Ovary (tissue), 10 donors: ENCODE measurements at places on chromosomes 2 and 18. TPM values are rescaled to one million over a fixed set of nuclear protein-coding genes. Genes with fewer than 3 reads are reported as not detected.

DNA sequence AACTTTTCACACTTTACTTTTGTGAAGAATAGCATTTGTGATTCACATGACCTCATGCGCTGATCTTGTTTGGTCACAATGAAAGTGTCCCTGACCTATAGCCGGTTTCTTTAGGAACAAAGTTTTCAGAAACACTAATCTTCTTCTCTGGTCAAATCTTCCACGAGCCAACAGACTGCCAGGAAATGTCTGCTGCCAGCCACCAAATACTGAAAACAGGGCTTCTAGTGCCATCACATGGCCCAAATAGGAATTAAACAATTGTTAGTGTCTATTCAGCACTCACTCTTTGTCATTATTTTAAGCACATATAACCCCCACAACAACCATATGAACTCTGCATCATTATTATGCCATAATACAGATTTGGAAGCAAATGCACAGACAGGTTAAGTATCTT lies 286.5 kb upstream of the SYT4 start:
- H3K27me3 ChIP-seq: no peaks in the 10 kb centered on the region
- no peak for DNase-seq
- H3K4me3 ChIP-seq: no peak overlapping the region
- H3K27ac ChIP-seq: no peak overlapping the region
- H3K4me1 ChIP-seq: no peaks in the 10 kb centered on the region
- no peaks in the 10 kb centered on the region for H3K36me3 ChIP-seq

DNA sequence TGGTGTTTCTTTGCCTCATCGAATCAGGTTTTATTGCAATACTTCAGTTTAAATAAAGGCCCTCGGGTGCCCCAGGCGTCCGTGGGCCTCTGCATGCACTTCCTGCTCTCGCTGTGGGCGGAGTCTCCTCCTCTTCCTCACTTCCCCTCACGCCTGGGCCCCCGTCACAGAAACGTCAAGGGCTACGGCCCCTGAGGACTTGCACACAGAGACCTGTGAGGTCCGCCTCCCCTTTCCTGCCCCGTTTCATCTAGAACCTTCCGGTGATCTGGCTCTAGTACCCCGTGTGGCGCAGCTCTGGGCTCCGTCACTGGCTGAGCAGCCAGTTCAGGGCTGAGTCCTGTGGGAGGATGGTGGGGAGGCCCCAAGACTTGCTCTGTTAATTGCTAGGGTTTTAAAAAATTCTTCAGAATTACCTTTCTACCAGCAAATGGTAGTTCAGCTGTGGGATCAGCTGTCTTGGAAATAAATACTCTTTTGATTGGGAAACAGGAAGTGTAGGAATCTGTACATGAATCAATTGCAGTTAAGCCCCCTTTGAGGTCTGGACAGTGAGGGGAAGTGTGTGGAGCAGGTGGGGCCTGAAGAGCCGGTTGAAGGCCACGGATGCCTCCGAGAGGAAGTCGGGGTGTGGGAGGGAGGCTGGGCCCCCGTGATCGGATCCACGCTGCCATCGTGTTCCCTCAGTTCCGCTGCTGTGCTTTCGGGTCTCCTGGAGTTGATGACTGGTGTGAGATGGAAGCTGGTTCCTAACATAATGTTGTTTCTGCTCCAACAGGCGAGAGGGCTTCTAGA lies 10.2 kb downstream of the NFATC1 start:
- no peak for DNase-seq
- no peak overlapping the region for H3K27ac ChIP-seq
- no peak overlapping the region for H3K4me3 ChIP-seq
- H3K27me3 ChIP-seq: no peaks in the 10 kb centered on the region
- H3K36me3 ChIP-seq: no peaks in the 10 kb centered on the region

DNA sequence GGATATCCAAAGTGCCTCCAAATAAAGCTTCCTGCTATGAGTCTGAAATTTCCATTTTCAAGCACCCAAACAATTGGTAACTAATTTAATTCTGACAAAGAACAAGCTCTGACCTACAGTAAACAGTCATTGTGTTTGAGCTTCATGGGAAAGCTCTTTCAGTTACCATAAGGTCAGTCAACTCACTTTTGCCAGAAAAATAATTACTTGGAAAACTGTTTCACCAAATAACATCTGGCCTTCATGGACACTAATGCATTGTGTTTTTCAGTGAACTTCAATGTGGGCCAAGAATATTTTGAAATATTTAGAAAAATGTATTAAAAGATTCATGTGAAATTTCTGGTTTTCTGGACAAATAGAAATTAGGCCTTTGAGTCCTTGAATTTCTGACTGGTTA lies 369.9 kb downstream of the GALR1 start:
- no peaks in the 10 kb centered on the region for H3K27me3 ChIP-seq
- no peaks in the 10 kb centered on the region for H3K4me1 ChIP-seq
- H3K4me3 ChIP-seq: no peak overlapping the region

GRCh38 chr18:35158728-35159450 lies 81.9 kb upstream of the ZNF397 start:
- H3K36me3 ChIP-seq: no peaks in the 10 kb centered on the region
- peaks cover 6% of the 10 kb centered on the region for H3K4me1 ChIP-seq
- H3K27me3 ChIP-seq: no peaks in the 10 kb centered on the region

DNA sequence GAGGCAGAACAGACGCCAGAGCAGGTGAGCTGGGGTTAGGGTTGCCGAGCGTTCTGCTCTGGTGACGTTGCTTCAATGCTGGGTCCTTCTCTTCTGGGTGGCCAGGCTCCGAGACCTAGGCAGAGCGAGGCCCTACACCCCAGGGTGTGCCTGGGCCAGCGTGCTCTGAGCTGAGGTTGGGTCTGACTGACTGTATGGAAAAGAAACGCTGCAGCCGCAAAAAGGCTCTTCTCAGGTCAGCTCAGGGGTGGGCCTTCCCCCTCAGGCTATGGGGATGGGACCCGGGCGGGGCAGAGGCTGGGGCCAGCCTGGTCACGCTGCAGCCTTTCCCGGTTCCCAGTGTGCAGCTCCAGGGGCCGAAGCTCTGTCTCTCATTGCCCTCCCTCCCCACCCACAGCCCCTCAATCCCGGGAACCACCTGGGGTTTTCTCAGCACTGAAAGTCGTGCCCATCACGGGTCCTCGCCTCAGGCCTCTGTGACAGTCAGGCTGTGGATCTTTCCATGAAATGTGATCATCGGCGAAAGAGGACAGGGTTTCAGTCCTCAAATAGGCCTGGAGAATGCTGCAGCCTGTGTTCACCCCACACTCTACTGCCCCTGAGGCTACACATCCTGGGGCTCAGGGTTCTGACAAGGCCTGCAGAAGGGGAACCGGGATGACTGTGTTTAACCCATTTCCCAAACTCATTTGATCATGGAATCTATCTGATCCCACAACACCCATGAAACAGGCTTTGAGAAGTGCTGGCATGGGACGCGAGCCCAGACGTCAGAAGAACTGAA lies 19.4 kb downstream of the CYP26B1 start:
- no peak overlapping the region for H3K4me3 ChIP-seq
- H3K36me3 ChIP-seq: no peaks in the 10 kb centered on the region
- H3K4me1 ChIP-seq: peaks cover 2% of the 10 kb centered on the region
- DNase-seq: no peak

DNA sequence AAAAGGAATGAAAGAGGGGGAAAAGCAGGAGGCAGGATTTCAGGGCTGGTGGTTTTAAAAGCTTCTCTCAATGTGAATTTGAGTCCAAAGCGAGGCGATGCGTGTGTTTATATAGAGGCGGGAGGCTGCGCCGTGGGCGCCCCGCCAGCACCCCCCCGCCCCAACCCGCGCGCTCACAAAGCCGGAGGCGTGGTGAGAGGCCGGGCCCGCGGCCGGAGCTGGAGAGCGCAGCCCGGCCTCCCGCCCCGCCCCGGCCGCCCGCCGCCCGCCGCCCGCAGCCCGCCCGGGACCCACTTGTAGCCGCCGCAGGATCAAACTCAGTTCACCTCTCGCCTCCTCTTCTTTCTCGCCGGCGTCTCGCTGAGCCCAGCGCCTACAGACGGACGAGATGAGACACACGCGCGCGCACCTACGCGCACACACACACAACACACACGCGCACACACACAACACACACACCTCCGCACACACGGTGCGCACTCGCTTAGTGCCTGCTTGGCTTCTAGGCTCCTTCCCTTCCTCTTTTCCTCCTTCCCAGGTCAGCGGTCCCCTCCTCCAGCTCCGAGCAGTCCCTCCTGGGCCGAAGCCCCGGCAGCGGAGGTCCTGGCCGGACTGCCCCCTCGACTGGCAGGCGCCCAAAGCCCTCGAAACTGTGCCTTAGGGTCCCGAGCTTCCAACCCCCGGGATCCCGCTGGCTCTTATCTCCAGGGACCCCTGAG lies 1.3 kb upstream of the CYP26B1 start:
- H3K27ac ChIP-seq: no peak overlapping the region
- peak overlapping the region; percentile 42 for H3K4me3 ChIP-seq
- no peaks in the 10 kb centered on the region for H3K27me3 ChIP-seq
- peaks cover 10% of the 10 kb centered on the region for H3K4me1 ChIP-seq
- no peaks in the 10 kb centered on the region for H3K36me3 ChIP-seq

DNA sequence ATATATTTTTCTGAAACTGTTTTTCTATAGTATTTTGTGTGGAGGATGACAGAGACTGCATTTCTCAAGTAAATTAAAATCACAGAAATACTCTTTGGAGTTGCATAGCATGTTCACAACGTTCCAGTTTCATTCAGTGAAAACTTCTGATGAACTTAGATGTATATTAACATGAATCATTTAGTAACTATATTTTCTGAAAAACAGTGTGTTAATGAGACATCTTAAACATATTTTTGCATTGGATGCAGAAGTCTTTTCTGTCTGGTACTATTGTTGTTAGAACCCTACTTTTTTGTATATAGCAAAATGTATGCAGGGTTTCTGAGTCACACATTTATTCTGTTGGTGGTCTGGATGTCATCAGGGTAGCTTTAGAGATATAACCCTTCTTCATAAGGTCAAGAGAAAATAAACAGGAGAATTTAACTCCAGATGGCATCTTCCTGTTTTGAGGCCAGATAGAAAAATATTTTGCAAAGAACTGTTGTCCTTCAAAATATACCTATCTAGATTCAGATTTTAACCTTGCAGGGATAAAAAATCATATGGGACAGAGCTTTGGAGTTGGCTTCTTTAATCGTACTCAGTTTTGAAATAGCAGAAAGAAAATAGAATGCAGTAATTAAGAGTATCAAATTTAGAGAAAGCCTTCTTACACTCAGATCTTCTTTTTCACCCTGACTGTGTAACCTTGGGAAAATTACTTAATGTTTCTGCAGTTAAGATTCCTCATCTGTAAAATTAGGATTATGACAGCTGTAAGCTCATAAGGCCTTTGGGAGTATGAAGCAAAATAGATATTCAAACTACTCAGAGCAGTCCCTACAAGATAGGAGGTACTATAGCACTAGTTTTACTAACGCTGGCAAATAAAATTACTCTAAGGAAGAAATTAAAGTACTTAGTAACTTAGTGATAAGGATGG lies 5.3 kb downstream of the COL3A1 start:
- H3K27ac ChIP-seq: peak overlapping the region; percentile 79
- no peaks in the 10 kb centered on the region for H3K27me3 ChIP-seq
- H3K4me3 ChIP-seq: peak overlapping the region; percentile 15
- H3K36me3 ChIP-seq: no peaks in the 10 kb centered on the region

GRCh38 chr18:38750751-38751150 lies 1185.2 kb upstream of the CELF4 start:
- H3K4me3 ChIP-seq: no peak overlapping the region
- no peaks in the 10 kb centered on the region for H3K27me3 ChIP-seq
- DNase-seq: no peak

DNA sequence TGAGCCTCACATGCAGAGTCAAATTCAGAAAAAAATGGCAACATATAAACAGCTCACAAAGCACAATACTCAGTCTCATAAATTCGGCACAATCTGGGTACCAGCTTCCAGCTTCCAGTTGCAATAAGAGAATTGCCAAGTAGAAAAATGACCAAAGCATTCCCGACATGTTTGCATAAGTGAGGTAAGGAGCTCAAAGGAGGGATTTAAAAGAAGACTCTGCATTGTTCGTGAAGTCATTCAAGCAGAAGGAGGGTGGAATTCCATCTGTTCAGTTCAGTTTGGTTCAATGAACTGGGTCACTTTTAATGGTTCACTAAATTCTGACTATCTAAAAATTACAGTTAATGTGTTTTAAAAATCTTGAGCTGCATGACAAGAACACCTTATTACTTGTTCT lies 106.7 kb upstream of the KLHL14 start:
- no peaks in the 10 kb centered on the region for H3K36me3 ChIP-seq
- no peak for DNase-seq
- H3K4me3 ChIP-seq: no peak overlapping the region
- no peak overlapping the region for H3K27ac ChIP-seq
- no peaks in the 10 kb centered on the region for H3K4me1 ChIP-seq
- H3K27me3 ChIP-seq: no peaks in the 10 kb centered on the region

DNA sequence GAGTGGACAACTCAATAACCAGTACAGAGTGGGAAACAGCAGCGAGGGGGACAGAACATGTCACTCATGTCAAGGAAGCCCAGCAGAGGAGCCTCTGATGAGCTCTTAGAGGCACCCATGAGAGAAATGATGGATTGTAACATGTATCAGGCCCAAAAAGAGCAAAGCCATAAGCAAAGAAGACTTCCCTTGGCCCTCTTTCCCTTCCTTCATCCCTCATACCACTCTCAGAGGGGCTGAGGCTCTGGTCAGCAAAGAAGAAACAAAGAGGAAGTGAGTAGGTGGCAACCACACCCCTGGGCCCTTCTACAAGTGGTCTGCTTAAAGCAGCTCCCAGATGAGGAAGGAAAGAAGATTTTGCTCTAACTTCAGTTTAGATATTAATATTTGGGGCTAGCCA lies 112.8 kb downstream of the CDC42EP3 start:
- H3K36me3 ChIP-seq: no peaks in the 10 kb centered on the region
- H3K27ac ChIP-seq: no peak overlapping the region
- no peak for DNase-seq

- no peak overlapping the region for H3K4me3 ChIP-seq
- no peaks in the 10 kb centered on the region for H3K36me3 ChIP-seq
- H3K27ac ChIP-seq: no peak overlapping the region
- no peaks in the 10 kb centered on the region for H3K4me1 ChIP-seq
- H3K27me3 ChIP-seq: no peaks in the 10 kb centered on the region
Measured at GRCh38 chr2:55176094-55176415, 56.0 kb downstream of the CLHC1 start.

GRCh38 chr2:198731842-198732399 lies 725.8 kb downstream of the SATB2 start:
- H3K4me1 ChIP-seq: no peaks in the 10 kb centered on the region
- no peak overlapping the region for H3K4me3 ChIP-seq
- no peaks in the 10 kb centered on the region for H3K36me3 ChIP-seq
- H3K27me3 ChIP-seq: no peaks in the 10 kb centered on the region
- no peak overlapping the region for H3K27ac ChIP-seq

DNA sequence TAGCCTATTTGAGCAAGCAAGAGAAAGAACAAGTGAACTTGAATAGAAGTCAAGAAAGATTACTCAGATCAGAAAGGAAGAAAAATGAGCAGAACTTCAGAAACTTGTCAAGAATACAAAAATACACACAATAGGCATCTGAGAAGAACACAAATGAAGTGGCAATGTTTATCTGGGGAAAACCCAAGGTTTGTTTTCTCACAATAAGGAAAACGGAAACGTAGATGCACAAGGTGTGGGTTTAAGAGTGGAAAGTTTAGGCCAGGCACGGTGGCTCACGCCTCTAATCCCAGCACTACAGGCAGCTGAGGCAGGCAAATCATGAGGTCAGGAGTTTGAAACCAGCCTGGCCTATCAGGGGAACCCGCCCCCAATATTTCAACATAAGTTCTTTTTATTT lies 159.5 kb upstream of the GYPC start:
- no peaks in the 10 kb centered on the region for H3K36me3 ChIP-seq
- no peak overlapping the region for H3K4me3 ChIP-seq
- H3K27ac ChIP-seq: no peak overlapping the region
- no peaks in the 10 kb centered on the region for H3K4me1 ChIP-seq
- DNase-seq: no peak

LINC00305 gene
- total RNA-seq: not detected

IL36G gene
- not detected for total RNA-seq

SGPP2 gene
- 1.4 TPM for total RNA-seq

DDX1 gene
- 79.3 TPM for total RNA-seq

TXNDC2 gene
- total RNA-seq: 0.18 TPM

DUSP19 gene
- total RNA-seq: 3.8 TPM

MFF gene
- 62.0 TPM for total RNA-seq

ALLC gene
- 0.50 TPM for total RNA-seq

CLEC4F gene
- 0.38 TPM for total RNA-seq

KLHL41 gene
- total RNA-seq: 1.3 TPM
